ENCODE measurements at places on chromosomes 7 and 10.

GRCh38 chr7:30159698-30160143 lies 24.9 kb downstream of the MTURN start:
- DNase-seq, result peak; percentile 97

DNA sequence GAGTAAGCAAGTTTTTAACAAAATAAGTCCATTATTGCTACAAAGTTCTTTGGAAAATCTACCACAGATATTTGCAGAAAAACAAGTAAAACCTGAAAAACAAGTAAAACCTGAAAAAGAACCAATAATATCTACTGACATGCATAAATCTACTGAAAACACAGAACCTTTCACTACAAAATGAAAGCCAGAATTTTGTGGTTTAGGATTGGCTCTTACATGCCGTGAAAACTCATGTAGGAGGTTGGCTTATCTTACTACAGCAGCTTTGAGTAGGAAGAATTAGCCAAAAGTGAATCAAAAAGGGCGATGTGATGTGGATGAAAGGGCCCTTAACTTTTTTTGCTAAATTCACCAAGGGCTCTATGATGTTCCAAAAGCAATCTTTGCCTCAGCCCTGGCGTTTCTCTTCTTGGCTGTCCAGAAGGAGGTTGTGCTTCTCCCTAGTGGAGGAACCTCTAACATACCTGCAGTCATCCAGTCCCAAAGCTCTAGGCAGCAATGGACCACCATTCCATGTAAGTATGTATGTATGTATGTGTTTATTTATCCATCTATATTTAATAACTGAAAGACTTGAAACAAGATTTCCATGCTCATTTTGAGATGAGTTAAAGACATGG lies 93.5 kb upstream of the ZNF804B start:
- DNase-seq, result no peak

DNA sequence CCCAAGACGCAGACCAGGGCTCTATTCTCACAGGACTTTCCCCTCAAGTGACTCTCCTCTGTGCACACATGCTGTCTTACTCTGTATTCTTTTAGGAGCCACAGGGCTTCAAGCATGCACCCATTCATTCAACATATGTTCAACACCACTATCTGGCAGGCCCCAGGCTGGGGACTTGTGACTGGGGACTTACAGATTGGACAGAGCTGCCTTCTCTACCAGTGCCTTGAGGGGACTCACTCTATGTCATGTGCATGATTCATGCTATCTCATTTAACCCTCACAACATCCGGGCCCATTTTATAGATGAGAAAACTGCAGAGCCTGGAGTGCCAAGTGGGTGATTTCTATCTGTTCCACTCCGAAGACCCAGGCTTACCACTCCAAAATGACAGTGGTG lies 34.3 kb downstream of the MYL10 start:
- no peak for DNase-seq

DNA sequence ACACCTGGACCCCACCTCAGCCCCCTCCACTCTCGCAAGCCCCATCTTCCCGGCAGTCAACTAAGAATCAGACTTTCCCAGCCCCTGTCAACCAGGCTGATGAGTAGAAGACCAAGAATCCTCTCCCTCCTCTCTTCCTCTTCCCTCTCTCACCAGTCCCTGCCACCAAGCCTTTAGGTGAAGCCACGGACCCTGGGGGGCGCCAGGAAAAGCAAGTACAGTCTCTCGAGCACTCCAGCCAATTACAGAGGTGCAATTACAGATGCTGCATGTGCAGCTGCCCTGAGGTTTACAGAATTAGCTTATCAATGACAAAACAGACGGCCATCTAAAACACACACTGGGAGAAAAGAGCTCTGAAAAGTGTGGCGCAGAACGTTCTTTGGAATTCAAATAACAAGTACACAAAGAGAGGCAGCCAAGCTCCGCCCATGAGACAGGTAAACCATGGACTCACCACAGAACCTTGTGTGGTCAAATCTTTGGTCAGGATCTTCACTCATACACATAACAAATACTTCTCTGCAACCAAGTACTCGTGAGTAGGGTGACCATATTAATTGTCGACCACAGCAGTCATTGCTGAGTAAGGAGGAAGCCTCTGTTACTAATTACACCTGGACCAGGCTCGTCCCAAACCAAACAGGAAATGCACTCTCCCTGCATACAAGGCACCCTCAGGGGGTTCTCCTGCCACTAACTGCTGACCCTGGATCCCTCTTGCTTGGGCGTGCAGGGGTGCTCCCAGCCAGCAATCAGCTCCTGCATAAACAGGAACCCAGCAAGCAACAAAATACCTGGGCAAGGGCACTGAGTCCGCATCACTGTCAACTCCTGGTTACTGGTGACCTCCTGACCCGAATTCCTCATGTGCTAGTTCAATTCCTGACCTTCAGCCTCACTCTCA lies 189.2 kb downstream of the FAM107B start:
- no peak for DNase-seq

- DNase-seq, result no peak
These were observed 24.6 kb downstream of the GLRX3 start for GRCh38 chr10:130160775-130161174.

GRCh38 chr7:2353936-2354185 lies 766 bp upstream of the EIF3B start:
- peak; percentile 86 for DNase-seq

DNA sequence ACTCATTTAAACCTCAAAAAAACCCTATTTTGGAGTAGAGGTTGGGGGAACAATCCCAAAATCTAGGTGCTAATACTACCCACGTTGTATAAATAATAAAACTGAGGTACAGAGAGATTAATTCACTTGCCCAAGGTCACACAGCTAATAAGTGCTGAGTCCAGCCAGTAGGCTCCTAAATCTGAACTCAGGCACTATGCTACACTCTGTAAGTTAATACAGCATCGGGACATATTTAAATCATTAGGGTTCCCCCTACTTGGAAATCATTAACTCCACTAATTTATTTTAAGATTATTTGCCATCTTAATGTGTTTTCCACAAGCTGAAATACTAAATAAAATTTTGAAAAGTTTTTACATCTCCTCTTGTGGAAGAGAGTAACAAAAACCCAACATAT lies 24.2 kb downstream of the PIP4K2A start:
- no peak for DNase-seq

DNA sequence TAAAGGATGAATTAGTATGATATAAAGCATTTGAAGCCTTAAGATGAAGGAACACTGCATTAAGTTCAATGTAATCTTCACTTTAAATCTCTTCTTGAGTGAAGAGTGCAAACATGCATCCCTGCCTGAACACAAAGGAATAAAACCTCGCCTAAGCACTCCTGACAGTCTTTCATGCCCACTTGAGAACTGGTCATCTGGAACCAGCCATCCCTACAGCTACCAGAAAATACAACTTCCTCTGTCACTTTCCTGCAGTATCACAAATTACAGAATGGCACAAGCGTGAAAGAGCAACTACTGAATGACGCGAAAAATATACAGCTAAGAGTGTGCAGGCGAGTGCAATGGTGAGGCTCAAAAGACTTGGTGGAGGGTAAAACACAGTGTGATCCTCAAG lies 1079.9 kb downstream of the CNTNAP2 start:
- no peak for DNase-seq

DNA sequence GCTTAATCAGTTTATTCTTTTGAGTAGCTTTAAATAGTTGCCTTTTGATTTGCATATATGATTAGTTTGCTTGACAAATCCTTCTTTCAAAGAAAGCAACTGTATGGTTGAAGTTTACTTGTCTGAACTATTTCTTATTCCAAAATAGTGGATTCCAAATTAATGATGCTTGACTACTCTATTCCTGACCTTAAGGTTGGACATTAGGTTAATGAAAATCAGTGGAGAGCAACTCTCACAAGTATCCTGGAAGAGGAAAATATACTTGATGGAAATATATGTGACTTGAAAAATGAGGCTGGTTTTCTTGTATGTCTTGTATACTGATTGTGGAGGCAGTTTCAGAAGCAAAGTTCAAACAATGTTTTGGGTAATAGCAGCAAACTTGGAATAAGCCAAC lies 369.2 kb upstream of the PODXL start:
- DNase-seq, result no peak

DNA sequence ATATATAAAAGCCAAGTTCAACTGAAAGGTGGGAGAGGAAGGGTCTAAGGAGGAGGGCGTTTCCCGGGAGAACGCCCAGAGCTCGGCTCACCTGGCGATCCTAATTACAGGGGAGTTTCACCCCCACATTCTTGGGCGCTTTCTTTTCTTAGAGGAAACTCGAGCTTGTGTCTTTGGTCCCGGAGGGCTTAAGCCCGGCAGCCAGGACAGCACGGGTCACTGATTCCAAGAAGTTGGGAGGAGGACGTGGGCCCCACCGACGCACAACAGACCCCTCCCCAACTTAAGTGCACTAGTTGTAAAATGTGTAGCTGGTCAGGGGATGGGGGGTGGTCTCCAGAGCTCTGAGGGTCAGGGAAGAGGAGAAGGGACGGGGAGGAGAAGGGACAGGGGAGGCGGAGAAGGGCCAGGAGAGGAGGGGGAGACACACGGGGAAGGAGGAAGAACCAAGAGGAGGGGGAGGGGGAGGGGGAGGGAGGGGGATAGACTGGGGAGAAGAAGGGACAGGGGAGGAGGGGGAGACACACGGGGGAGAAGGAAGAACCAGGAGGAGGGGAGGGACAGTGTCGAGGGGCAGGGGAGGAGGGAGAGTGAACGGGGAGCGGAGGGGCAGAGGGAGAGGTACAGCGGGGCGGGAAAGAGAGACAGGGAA lies 874 bp downstream of the BAIAP2L1 start:
- no peak for DNase-seq

- DNase-seq, result peak; percentile 11
These were observed 23.2 kb upstream of the LAMB1 start for GRCh38 chr7:108026116-108026515.

DNA sequence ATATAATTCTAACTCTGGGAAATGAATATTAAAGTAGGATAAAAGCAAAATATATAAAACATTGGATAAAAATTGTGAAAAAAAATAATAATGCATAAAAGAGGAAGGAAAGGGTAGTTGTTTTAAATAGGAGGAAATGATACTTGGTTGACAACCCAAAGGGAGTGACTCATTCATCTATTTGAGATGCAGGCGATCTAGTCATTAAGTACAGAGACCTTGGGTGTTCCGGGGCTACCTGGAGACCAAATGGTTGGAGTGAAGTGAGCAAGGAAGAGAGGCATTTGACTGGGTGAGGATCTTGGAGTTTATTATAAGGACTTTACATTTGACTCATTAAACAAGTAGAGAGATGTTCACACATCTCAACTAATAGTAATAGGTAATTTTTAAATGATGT lies 111.0 kb downstream of the LRRTM3 start:
- DNase-seq, result no peak

DNA sequence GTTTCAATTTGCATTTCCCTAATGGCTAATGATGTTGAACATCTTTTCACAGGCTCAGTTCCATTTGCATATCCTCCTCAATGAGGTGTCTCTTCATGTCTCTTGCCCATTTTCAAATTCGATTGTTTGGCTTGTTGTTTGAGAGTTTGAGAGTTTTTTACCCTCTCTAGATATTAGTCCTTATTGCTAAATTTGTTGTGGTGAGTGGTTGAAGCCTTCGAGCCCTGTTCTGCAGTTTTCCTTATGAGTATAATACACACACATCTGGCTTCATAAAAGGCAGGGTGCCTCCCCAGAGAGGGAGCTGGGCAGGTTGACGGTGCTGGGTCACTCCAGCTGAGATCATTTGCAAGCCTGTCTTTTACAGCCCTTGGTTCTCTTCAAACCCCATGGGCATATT lies 65.1 kb downstream of the RGS10 start:
- DNase-seq, result no peak

- DNase-seq, result peak; percentile 87
These were observed 91.8 kb downstream of the SH3PXD2A start for GRCh38 chr10:103763374-103764202.

GRCh38 chr10:101411598-101411997 lies 57.6 kb downstream of the BTRC start:
- DNase-seq, result no peak

DNA sequence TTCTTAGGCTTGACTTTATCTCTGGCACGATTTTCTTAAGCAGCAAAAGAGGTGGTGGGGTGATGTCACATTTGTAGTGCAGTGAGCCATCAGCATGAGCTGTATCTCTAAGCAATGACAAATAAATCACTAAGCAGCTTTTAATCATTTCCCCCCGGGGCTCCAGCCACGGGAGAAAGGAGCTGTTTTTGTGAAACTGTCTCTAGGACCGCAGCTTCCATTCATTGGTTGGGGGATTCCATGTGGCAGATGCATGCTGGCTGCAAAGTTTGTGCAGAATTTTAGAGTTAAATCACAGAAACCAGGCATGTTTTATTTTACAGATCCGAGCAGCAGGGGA lies 464 bp downstream of the KIAA1217 start:
- no peak for DNase-seq

DNA sequence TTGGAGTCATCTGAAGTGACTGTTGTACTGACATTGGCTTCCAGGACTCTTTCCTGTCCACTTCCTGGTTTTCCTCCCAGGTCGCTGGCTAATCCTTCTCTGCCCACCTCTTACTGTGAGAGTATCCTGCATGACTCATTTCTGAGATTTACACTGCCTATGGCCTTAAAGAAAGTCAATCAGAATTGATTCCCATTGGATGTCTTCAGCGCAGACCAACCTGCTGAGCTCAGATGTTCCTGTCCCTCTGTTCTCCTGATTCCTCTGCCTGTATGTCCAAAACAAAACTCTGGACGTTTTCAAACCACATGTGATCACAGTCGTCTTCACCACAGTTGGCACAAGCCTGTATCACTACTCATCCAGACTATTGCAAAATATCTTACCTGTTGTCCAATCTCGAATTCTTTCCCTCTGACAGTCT lies 262.1 kb downstream of the CREB5 start:
- DNase-seq, result no peak

GRCh38 chr10:2556883-2557282 lies 510.5 kb upstream of the PFKP start:
- DNase-seq, result no peak

GRCh38 chr10:34824870-34825269 lies 9.8 kb upstream of the PARD3 start:
- DNase-seq, result no peak

DNA sequence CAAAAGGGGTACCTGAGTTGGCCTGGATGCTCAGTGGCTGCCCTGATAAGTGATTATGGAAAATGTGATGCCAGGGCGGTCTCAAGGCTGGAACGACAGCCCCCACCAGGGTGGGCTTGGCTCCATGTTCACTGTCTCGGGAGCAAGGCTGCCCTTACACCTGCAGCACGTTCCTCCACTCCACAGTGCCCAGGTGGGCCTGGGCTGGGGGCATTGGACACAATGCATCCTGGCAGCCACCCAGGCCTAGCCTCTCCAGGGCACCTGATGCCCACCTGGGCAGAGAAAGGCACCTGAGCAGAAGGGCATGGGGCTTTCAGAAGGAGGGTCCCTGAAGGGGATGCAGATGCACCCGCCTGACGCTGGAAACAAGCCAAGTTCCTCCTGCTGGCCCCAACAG lies 548.3 kb downstream of the DNAJB6 start:
- no peak for DNase-seq

DNA sequence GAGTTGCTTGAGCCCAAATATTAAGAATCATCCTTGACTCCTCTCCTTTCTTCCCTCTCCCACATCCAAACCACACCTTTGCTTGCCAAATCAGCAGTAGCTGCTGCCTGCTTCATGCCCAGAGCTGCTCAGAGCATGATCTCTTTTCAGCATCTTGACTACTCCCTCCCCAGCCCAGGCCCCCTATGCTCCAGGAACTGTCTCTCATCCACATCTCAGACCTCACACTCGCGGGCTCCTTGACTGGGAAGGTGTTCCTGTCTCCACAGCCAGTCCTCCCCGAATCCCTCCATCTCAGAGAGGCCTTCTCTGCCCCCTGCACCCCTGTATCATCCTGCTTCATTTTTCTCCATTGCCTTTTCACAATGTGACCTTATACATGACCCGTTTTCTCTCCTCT lies 157.0 kb downstream of the DNAJB6 start:
- DNase-seq, result no peak

- DNase-seq, result no peak
These were observed 70.2 kb downstream of the AHCYL2 start for GRCh38 chr7:129295015-129295423.

Data from AML-193 (cell line).